ENCODE measurements at places on chromosomes 4 and X. TPM values are rescaled to one million over a fixed set of nuclear protein-coding genes. Genes with fewer than 3 reads are reported as not detected.

DNA sequence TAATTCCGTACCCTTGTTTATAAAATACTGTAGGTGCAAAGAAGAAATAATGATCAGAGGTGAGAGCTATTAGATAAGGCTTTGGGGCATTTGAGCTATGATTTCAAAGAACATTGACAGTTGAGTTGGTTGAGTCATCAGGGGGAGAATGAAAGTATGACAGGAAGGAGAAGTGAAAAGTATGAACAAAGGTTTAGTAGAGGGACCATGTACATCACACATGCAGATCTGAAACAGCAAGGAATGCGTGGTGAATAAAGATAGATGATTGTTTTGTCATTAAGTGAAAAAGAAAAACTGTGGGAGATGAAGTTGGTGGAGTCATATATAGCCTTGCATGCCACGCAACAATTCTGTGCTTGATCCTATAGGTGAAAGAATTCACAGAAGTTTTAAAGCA is 163.1 kb downstream of the ARAP2 start:
- peak; percentile 16 for DNase-seq

DNA sequence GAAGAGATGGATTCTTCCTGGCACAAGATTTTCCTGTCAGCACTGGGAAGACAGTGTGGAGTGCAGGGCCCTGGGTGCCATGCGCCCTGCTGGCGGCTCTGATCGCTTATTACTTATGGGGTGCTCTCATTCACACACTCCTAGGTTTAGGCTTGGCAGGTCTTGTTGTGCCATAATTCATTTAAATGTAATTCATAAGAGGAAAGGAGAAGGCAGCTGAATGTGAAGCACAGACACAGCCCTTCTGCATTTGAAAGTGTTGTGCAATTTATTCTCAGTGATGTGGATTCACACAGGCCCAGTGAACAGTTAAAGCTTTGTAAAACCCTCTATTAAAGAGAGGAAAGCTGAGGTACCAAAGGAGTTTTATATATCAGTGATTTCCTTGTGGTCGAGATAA is 249.7 kb downstream of the C4orf33 start:
- no peak for DNase-seq

Gene CXCL5
- not detected for total RNA-seq

DNA sequence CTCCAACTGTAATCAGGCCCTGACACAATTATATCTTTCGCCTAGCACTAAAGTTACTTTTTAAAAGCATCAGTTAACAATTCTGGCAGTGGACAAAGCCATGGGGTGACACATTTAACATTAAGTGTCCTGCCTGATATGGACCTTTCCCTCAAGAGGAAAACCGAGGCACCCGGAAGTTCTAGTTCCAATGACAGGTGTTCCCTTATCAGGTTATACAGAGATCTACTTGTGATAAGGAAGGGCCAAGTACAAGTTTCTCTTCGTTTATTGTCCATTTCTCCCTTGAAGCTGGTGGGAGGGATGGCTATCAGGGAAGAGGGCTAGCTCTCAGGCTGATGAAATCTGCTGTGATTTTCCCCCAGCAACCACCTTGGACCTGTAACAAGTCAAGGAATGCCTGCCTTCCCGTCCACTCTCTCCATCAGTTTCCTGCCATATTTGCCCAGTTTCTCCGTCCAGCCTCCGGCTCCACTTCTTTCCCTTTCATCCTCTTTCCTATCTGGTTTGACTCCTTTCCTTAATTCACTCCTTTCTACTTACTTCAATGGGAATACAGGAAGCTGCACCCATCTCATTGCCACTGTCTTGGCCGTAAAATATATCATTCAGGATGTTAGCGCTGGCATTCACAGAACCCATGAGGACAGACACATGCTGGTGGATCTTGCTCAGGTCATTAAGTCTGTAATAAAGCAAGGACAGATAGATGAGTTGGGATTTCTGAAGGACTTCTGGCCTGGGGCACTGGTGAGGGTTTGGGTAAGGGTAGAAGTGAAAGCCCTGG is 95.0 kb downstream of the DGKK start:
- DNase-seq = no peak

Gene GPM6B
- not detected for total RNA-seq

GRCh38 chr4:49000806-49001205 is 14.7 kb downstream of the CWH43 start:
- no peak for DNase-seq

Gene ARR3
- not detected for total RNA-seq

DNA sequence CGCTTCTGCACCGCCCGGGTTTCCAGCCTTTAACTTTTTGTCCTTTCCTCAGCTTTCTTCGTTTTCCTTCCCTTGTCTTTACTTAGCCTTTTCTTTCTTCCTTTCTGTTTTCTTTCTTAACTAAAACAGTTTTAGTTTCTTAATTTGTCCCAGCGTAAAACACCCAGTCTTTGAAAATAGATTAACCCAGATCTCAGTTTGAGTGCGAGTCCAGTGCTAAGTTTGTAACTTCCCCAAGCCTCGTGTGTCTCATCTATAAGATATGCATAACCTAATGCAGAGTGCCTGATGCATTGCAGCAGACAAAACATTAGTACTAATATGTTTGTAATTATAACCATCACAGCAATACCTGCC is 460 bp upstream of the GEMIN8 start:
- no peak for DNase-seq
